Ascending aorta (tissue), 2 donors: ENCODE measurements at places on chromosomes 7 and 10. TPM values are rescaled to one million over a fixed set of nuclear protein-coding genes. Genes with fewer than 3 reads are reported as not detected.

LRWD1 gene
- total RNA-seq: 24.4 TPM

NUTM2A gene
- total RNA-seq: 0.11 TPM

MACC1 gene
- not detected for total RNA-seq

ATRNL1 gene
- 15.4 TPM for total RNA-seq

PNLIPRP3 gene
- not detected for total RNA-seq

PDLIM1 gene
- total RNA-seq: 191 TPM

CLEC2L gene
- total RNA-seq: not detected

DNA sequence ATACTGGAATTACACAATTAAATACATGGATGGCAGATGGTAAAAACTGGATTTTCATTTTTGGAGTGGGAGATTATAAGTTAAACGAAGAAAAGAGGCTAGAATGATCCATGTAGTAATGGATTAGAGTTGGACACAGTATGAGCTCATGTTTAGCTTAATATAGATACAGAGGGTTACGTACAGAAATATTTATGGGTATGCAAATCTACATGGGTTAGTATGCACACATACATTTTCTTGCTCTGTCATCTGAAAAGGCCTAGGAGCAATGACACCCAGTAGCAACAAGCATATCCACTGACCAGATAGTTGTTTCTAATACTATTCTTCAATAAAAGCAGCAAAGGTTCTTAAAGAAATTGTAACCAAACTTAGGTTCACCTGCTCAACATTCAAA, 366.4 kb downstream of the SEMA3D start:
- DNase-seq: no peak
- peaks cover 2% of the 10 kb centered on the region for H3K4me1 ChIP-seq
- no peak overlapping the region for H3K27ac ChIP-seq
- H3K4me3 ChIP-seq: no peak overlapping the region
- no peaks in the 10 kb centered on the region for H3K27me3 ChIP-seq
- no peaks in the 10 kb centered on the region for H3K36me3 ChIP-seq

- no peak overlapping the region for H3K4me3 ChIP-seq
- no peaks in the 10 kb centered on the region for H3K27me3 ChIP-seq
- no peak for DNase-seq
- no peaks in the 10 kb centered on the region for H3K4me1 ChIP-seq
Observed at GRCh38 chr7:7962851-7963250, 5.7 kb upstream of the GLCCI1 start.

GRCh38 chr7:138701537-138701923, 368 bp upstream of the SVOPL start:
- H3K27ac ChIP-seq: no peak overlapping the region
- H3K27me3 ChIP-seq: no peaks in the 10 kb centered on the region
- no peak overlapping the region for H3K4me3 ChIP-seq
- H3K36me3 ChIP-seq: no peaks in the 10 kb centered on the region
- no peak for DNase-seq

GRCh38 chr7:1664711-1665548, 5.1 kb upstream of the ELFN1 start:
- H3K4me1 ChIP-seq: peaks cover 18% of the 10 kb centered on the region
- peak; percentile 68 for DNase-seq
- H3K27me3 ChIP-seq: peaks cover 32% of the 10 kb centered on the region
- H3K27ac ChIP-seq: no peak overlapping the region
- H3K36me3 ChIP-seq: no peaks in the 10 kb centered on the region

DNA sequence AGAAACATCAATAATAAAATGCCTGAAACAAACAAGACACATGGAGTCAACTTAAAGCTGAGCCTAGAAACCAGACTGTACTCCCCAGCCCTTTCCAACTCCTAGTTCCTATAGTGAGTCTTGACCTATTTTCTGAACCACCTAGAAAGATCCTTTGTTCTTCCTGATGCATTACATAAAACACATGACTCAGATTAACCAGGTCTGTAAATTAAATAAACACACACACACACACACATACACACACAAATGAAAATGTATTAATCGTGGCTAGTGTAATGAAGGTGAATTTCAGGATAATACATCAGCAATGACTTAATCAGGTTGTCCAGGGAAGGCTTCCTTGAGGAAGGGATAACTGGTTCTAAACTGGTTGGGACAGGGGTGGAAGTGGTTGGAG, 104.7 kb downstream of the ST8SIA6 start:
- no peak overlapping the region for H3K27ac ChIP-seq
- no peaks in the 10 kb centered on the region for H3K36me3 ChIP-seq
- no peaks in the 10 kb centered on the region for H3K4me1 ChIP-seq
- H3K27me3 ChIP-seq: no peaks in the 10 kb centered on the region
- DNase-seq: no peak
- no peak overlapping the region for H3K4me3 ChIP-seq

DNA sequence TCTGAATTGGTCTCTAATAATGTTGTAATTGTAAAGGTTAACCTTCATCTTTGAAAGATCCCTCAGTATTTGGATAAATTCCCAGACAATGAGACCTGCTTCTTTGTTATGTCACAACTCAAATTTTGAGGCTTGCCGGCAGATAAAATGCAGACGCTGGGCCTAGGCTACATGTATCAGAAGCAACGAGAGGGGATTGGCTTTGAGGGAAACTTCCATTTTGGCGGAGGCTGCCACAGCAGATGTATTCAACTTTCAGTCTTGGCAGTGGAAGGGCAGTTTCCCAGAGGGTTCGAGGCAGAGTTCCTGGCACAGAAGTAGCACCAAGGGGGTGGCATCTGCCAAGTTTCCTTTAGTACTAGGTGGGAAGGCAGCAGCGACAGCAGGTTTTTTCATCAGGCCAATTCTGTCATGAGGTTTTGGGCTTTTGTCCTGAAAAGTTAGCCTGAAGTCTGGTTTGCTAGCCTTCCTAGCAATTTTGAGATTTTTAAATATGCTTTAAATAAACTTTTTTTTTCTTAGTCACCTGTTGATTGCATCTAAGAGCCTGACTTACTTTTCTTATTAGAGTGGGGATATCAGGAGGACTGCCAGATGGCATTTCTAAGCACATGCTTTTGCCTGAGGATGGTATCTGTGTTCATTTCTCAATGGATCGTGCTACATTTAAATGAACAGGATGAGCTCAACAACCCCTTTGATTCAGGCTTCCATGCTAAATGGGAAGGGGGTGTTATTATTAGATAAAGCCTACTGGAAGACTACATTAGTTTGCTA, 89.5 kb upstream of the FAM3C start:
- H3K4me3 ChIP-seq: no peak overlapping the region
- no peak overlapping the region for H3K27ac ChIP-seq
- H3K4me1 ChIP-seq: no peaks in the 10 kb centered on the region
- H3K27me3 ChIP-seq: no peaks in the 10 kb centered on the region

DNA sequence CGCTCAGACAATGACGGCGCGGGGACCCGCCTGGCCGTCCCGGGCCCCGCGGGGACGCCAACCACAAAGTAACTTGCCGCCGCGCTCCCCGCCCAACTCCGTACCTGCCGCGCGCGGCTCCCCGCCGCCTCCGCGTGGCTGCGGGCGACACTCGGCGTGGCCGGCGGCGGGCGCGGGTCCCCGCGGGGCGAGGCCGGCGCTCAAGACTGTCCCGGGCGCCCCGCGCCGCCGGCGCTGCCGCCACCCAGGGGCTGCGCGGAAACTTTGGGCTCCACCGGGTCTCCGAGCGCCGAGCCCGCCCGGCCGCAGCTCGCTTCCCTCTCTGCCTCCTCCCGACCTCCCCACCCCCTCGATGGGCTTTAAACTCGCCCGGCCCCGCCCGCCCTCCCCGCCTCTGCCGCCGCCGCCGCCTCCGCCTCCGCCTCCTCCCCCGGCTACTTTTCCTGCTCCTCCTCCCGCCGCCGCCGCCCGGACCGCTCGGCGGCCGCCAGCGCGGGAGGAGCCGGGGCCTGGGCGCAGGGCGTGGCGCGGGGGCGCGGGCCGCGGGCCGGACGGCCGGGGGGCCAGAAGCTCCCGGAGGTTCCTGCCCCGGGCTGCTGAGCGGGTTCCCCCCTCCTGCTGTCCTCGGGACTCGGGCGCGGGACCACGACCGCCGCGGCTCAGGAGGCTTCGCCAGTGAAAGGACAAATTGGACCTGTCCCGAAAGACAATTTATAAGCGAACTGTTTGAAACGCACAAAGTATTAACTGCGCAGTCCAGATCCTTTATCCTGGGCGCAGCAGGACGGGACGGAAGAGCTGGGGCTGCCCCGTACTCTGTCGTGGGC, 10.6 kb upstream of the GRB10 start:
- peak overlapping the region; percentile 82 for H3K27ac ChIP-seq
- peak overlapping the region; percentile 87 for H3K4me3 ChIP-seq
- peak; percentile 80 for DNase-seq
- no peaks in the 10 kb centered on the region for H3K36me3 ChIP-seq

DNA sequence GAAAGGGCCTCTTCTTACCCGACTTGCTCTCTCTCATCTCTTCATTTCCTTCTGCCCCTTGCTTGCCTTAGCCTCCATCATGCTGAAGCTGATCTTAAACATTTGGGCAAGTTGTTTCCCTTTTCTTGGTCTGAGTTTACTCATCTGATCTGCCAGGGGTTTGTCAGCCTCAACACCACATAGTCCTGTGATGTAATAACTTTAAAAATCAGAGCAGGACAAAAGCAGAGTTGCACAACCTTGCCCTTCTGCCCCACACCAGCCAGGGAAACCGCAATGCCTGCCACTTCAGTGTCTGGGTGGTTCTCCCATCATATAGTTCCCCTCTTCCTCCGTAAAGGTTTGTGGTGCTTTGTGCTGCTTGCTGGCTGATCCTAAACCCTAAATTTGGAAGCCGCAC, 9.9 kb upstream of the LIPM start:
- no peak overlapping the region for H3K4me3 ChIP-seq
- no peaks in the 10 kb centered on the region for H3K36me3 ChIP-seq
- H3K27me3 ChIP-seq: no peaks in the 10 kb centered on the region

DNA sequence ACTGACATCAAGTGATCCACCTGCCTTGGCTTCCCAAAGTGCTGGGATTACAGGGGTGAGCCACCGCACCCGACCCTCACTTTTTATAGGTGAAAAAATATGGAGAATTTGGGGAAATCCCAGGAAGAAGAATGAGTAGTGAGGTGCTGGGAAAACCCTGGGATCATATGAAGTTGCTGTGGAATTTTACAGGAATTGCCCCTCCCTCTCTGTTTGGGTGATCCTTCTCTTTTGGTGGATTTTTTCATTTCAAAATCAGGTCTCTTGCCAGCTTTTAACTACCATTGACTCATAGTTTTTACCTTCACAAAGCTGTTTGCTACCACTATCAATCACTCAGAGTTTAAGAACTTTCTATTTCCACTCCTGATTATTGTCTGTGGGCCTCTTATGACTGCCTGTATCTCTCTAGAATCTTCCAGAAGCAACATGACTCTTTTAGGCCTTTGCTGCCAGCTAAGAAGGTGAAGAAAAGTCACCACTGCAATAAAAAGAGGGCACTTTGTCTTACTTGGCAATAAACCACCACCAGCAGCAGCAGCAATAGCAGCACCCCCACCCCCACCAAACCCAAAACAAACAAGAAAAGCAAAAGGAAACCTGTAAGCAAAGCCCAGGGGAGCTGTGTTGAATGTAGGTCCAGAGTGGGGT, 4.0 kb upstream of the GIMAP8 start:
- no peaks in the 10 kb centered on the region for H3K4me1 ChIP-seq
- no peaks in the 10 kb centered on the region for H3K27me3 ChIP-seq
- no peak for DNase-seq

GRCh38 chr7:45574669-45575500, 717 bp downstream of the ADCY1 start:
- no peaks in the 10 kb centered on the region for H3K36me3 ChIP-seq
- DNase-seq: peak; percentile 55
- H3K4me1 ChIP-seq: peaks cover 4% of the 10 kb centered on the region
- H3K4me3 ChIP-seq: peak overlapping the region; percentile 61
- no peak overlapping the region for H3K27ac ChIP-seq
